ENCODE measurements at places on chromosomes 7 and 10.
A peak's percentile ranks its signal among the peaks of the same experiment; 100 is the strongest.

- peak; percentile 57 for DNase-seq
Measured at GRCh38 chr7:75776295-75776971, 4.4 kb upstream of the CCL26 start.

DNA sequence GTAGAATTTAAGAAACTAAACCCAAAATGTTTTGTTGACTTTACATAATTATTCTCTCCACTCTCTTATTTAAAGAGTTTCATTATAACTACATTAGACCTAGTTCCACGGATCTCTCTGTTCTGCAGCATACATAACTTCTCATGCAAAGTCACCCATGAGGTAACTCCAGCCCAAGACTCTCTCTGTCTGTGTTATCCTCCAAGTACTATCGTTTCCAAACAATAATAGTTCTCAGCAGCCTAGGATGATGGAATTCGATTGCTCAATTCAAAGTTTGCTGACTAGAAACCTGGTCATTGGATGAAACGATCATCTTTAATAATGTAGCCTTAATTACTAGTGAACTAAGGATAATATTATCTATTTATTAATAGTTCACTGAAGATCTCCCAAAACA, 203.1 kb upstream of the PTN start:
- DNase-seq = no peak

GRCh38 chr7:112929421-112929820, 139.2 kb upstream of the TMEM168 start:
- no peak for DNase-seq

GRCh38 chr10:1672001-1672781, 65.1 kb downstream of the ADARB2 start:
- no peak for DNase-seq

DNA sequence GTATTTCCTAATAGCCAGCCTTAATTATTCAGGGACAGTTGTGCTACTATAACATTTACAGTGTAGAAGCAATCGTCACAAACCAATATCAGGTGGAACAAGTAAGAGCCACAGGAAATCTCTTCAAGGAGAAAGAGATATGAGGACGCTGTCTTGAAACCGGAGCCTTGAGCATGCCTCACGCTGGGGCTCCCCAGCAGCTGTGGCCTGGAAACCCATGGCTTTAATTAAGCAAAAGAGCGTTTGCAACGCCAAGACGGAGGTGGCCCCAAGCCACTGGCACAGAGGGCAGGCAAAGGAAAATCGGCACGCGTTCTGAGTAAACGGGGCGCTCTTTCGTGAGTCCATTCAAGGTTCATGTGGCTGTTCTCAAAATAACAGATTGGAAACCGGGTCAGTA, 84.4 kb downstream of the C10orf90 start:
- no peak for DNase-seq

GRCh38 chr10:121667948-121668313, 69.7 kb upstream of the FGFR2 start:
- no peak for DNase-seq

DNA sequence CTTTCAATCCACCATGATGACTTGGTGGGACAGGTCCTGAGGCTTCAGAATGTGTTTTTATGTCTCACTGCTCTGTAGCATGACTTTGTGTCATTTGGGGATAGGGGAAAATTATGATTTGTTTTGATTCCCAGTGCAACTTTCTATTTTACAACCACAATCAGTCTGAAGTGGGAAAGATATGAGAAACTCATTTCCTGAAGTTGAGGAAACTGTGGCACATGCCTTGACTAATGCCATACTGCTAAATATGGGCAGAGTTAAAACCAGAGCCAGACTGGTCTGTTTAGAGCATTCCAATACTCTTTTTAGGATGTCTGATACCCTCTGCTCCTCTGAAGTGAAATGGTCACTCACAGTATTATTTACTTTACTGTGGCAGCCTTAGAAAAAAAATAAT, 307.7 kb downstream of the ADRA2A start:
- DNase-seq = no peak

All from central memory CD4-positive, alpha-beta T cell (primary cell).